NCI-H1105 (cell line): ENCODE measurements at places on chromosomes 7 and 10.

DNA sequence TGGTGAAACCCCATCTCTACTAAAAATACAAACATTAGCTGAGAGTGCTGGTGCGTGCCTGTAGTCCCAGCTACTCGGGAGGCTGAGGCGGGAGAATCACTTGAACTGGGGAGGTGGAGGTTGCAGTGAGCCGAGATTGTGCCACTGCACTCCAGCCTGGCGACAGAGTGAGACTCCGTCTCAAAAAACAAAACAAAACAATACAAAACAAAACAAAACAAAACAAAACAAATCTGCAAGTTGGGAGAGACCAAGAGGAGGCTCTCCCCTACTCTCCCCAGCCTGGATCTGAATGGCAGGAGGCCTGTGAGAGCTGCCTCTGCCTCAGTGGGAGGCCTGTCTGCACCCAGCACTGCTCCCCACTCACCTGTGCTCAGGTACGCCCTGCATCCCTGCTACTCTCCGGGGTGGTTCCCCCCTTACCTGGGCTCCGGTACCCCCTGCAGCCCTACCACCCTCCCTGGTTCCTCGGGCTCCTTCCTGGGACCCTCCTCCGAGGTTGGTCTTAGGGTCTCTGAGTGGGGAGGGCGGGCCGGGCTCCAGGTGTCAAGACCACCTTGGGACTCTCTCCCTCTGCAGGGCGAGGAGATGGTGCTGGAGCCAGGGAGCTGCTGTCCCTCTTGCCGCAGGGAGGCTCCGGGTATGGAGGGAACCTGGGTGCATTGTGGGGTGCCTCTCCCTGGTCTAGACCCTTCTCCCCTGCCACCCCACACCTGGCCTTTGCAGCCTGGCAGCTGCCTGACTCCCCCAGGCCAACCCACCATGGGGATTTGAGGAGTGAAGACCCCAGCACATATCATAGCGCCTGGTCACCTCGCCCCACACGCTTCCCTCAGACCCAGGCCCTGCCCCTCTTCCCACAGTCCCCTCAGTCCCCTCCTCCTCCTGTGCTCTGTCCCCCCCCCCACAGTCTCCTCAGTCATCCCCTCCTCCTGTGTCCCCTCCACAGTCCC, 9.5 kb upstream of the ZNF862 start:
- DNase-seq, result no peak

GRCh38 chr10:122331100-122331499, 43.4 kb upstream of the PLEKHA1 start:
- no peak for DNase-seq

GRCh38 chr7:41121228-41121627, 581.7 kb downstream of the INHBA start:
- DNase-seq, result no peak

DNA sequence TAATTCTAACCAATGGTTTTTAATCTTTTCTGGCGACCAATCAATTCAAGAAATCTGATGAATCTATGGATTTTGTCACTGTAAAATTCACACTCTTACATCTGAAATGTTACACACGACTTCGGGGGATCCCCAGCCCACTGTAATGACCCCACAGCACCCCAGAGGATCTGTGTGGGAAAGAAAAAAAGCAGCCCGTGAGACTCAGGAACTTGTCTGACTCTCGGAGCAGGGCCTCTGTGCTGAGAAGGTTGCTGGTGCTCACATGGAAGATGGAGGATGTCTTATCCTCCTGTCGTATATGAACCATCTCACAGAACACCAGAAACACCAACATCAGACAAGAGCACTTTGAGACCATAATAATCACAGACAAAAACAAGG, 228.4 kb upstream of the INHBA start:
- no peak for DNase-seq

- no peak for DNase-seq
Measured at GRCh38 chr10:124661660-124662180, 82.5 kb downstream of the FAM53B start.
